ENCODE measurements at places on chromosomes 4 and X. TPM values are rescaled to one million over a fixed set of nuclear protein-coding genes. Genes with fewer than 3 reads are reported as not detected.

DNA sequence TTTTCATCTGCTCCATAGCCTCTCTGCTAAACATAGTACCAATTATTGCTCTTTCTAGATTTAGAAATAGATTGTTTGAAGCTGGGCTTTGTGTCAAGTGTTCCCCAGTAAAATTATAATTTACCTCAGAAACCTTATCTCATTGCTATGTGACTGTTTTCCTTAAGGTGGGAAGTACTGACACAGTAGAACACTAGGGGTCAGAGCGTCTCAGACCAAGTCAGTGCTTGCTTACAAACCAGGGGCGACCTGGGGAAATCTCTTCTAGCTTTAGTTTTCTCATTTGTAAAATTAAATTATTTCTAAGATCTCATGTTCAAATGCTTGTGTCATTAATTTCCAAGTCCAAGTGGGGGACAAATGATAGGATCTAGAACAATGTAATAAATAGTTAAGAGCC, 360.4 kb downstream of the RAPGEF2 start:
- no peak overlapping the region for H3K27ac ChIP-seq
- H3K4me3 ChIP-seq: no peak overlapping the region
- no peaks in the 10 kb centered on the region for H3K36me3 ChIP-seq
- no peaks in the 10 kb centered on the region for H3K4me1 ChIP-seq

DNA sequence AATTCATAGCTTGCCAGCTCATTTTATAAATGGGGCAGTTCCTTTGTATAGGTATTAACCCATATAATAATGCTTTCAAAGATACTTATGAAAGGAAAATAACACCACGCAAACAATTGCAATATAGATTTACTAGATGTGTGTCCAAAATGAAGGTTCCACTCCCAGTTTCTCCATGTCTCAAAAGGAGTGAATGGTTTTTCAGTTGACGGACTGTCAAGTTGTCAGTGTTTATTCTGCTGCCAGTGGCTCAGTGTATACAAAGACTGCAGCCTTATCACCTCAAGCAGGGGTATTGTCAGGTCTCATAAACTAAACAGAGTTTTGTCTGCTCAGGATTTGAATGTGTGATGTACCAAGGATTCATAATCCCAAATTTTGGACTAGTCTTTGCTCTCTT, 585.3 kb upstream of the ATOH1 start:
- no peaks in the 10 kb centered on the region for H3K27me3 ChIP-seq
- no peak for DNase-seq
- H3K27ac ChIP-seq: no peak overlapping the region
- H3K36me3 ChIP-seq: no peaks in the 10 kb centered on the region

Gene GRXCR1
- not detected for polyA plus RNA-seq

GRCh38 chr4:184729946-184730345, 4.0 kb downstream of the CENPU start:
- H3K27ac ChIP-seq: no peak overlapping the region
- H3K27me3 ChIP-seq: no peaks in the 10 kb centered on the region
- peaks cover 32% of the 10 kb centered on the region for H3K4me1 ChIP-seq
- H3K36me3 ChIP-seq: peaks cover 25% of the 10 kb centered on the region
- no peak overlapping the region for H3K4me3 ChIP-seq
- DNase-seq: no peak

DNA sequence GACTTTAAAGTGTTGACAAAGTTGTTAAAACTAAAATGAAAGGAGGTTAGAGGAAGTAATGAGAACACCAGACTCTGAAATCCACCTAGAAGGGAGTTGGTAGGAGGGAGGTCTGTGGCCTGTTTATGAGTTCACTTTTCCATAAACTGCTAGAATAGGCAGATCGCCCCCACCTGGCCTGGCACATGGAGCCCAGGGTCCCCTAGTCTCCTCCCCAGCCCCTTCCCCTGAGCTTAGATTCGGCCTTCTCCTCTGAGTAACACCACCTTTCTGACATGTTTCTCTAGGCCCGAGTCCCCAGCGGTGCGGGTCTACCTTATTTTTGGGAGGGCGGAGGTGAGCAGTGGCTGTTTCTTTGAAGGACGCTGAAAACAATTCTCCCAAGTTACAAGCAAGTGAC, 54.5 kb upstream of the FAT1 start:
- no peaks in the 10 kb centered on the region for H3K27me3 ChIP-seq
- H3K4me1 ChIP-seq: no peaks in the 10 kb centered on the region
- no peak overlapping the region for H3K27ac ChIP-seq
- no peak for DNase-seq

Gene LPAR4
- not detected for polyA plus RNA-seq

- no peak for DNase-seq
- H3K4me1 ChIP-seq: no peaks in the 10 kb centered on the region
- no peak overlapping the region for H3K27ac ChIP-seq
- H3K27me3 ChIP-seq: no peaks in the 10 kb centered on the region
- no peaks in the 10 kb centered on the region for H3K36me3 ChIP-seq
- H3K4me3 ChIP-seq: no peak overlapping the region
These were observed 281.8 kb downstream of the RAPGEF2 start for GRCh38 chr4:159384632-159385031.

GRCh38 chr4:71595576-71596108, 188.2 kb downstream of the GC start:
- no peaks in the 10 kb centered on the region for H3K4me1 ChIP-seq
- H3K27me3 ChIP-seq: no peaks in the 10 kb centered on the region
- no peak overlapping the region for H3K27ac ChIP-seq
- no peaks in the 10 kb centered on the region for H3K36me3 ChIP-seq

- H3K4me3 ChIP-seq: no peak overlapping the region
- H3K4me1 ChIP-seq: no peaks in the 10 kb centered on the region
- no peaks in the 10 kb centered on the region for H3K27me3 ChIP-seq
These were observed 91.1 kb upstream of the PGRMC2 start for GRCh38 chr4:128378668-128379067.

- H3K36me3 ChIP-seq: no peaks in the 10 kb centered on the region
- no peak overlapping the region for H3K27ac ChIP-seq
- H3K4me1 ChIP-seq: no peaks in the 10 kb centered on the region
- H3K27me3 ChIP-seq: no peaks in the 10 kb centered on the region
- DNase-seq: no peak
These were observed 6.9 kb upstream of the ARMCX4 start for GRCh38 chrX:101478366-101478765.

DNA sequence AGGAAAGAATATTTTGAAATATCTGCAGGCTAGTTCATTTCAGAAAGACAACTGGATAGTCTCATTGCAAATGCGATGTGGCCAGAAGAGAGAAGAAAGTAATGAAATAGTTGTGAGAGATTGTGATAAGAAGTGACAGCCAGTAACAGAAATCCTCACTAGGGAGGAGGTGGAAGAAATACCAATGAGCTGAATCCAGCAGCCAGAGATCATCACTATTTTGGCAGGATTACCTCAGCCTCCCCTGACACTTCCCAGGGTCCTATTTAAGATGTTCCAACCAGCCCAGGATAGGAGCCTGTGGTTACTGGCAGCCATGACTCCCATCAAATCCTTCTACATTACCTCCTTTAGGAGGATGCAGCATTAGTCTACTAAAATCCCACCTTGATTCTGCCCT, 76.7 kb upstream of the ARHGAP24 start:
- H3K36me3 ChIP-seq: no peaks in the 10 kb centered on the region
- no peak for DNase-seq
- H3K4me3 ChIP-seq: no peak overlapping the region
- no peaks in the 10 kb centered on the region for H3K4me1 ChIP-seq
- no peaks in the 10 kb centered on the region for H3K27me3 ChIP-seq

Data from CD14-positive monocyte (primary cell).